ENCODE measurements at places on chromosomes 3 and 15.

GRCh38 chr15:39213385-39213840 is 367.5 kb upstream of the THBS1 start:
- DNase-seq = no peak

DNA sequence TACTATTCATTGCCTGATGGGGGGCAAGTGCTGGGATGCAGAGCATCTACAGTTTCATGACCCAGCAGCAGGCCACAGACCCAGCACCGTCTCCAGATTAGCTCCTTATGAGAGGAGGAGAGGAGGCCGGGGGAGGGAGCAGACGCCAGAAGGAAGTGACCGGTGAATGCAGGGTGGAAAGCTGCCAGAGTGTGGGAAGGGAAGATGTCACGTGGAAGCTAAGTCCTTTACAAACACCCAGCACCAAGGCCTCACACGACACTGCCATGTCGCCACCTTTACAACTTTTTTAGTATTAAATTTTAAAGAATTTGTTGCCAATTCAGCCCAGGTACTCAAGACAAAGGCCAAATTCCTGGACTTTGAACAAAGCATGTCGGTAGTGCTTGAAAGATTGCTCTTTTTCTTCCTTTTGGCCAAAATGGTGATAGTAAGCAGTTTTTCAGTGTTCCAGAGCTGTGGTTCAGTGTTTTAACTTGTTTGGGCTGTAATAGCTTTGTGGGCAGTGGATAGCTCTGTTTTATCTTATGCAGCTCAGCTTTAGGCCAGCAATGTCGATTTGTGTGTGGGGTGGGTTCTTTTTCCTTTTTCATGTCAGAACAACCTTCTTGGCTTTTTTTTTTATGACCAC is 58.2 kb downstream of the ZBTB38 start:
- DNase-seq = no peak

GRCh38 chr3:64741341-64741740 is 53.5 kb upstream of the ADAMTS9 start:
- DNase-seq = no peak

DNA sequence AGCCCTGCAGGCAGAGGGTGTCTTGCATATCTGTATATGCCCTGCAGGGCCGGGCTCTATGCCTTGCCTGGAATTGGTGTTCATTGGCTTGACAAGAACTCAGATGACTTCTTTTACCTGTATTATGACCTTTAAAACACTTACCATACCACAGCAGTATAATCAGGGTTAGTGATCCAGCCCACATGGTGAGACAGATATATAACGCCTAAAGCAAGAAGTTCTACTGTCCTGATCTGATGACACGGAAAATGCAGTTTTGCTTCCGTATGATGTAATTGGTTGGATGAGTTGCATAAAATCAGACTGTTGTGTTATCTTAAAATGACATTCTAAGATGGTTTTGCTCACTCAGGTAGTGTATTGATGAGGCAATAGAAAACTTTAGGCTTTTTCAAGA is 9.4 kb downstream of the CCDC174 start:
- DNase-seq = no peak

DNA sequence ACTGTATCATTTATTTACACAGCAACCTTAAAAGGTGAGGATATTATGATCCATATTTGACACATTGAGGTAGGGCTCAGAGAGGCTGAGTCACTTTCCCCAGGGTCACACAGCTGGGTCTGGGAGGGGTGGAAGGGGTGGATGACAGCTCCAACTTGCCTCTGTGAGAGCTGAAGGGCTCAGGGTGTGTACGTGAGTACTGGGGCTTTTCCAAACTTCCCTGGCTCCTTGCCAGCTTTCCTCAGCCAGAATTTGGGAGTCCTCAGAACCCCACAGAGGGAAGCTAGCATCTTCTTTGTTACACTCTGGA is 58.3 kb upstream of the SLC6A11 start:
- DNase-seq = no peak
